Esophagus muscularis mucosa (tissue), 4 donors: ENCODE measurements at places on chromosomes 1 and 21. TPM values are rescaled to one million over a fixed set of nuclear protein-coding genes. Genes with fewer than 3 reads are reported as not detected.

Gene RGS16
- total RNA-seq = 1.9 TPM

Gene LHX8
- not detected for total RNA-seq

DNA sequence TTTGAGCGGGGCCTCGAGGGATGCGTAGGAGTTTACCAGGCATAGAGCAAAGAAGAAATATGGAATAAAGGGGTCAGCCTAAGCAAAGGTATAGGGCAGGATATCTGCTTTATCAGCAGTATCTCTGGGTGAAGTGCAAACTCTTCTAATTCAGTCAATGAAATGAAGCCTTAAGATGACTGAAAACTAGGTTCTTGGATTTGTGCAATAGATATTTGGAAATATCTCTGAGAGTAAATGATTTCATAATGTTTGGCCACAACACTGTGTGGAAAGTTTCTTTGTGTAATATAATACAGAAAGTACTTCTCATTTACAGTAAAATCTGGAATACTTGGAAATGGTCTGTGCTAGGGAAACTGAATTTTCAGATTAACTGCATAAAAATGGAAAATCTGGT, 26.1 kb downstream of the KCNJ15 start:
- H3K27me3 ChIP-seq = no peaks in the 10 kb centered on the region
- H3K4me1 ChIP-seq = no peaks in the 10 kb centered on the region
- H3K4me3 ChIP-seq = no peak overlapping the region
- peak overlapping the region; percentile 1 for H3K27ac ChIP-seq
- H3K36me3 ChIP-seq = no peaks in the 10 kb centered on the region

DNA sequence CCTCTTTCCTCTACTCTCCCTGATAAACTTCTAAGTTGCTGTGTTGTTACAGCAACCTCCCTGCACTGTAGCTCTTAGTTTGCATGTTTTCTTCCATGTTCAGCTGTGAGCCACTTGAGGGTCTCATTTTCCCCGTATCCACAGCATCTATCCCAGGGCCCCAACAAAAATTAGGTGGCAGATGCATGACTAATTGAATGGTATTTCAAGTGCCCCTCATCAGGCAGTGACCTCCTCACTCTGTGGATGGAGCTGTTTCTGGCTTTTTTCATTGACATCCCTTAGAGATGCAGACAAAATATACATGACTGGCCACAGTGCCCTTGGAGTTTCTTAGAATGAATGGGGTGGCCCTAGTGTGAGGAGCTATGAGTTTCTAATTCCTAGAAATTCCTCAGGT, 3.4 kb downstream of the CASQ2 start:
- peak overlapping the region; percentile 83 for H3K27ac ChIP-seq
- peak; percentile 39 for DNase-seq
- no peaks in the 10 kb centered on the region for H3K36me3 ChIP-seq

- no peaks in the 10 kb centered on the region for H3K27me3 ChIP-seq
- DNase-seq = peak; percentile 87
- no peaks in the 10 kb centered on the region for H3K4me1 ChIP-seq
- no peaks in the 10 kb centered on the region for H3K36me3 ChIP-seq
Observed at GRCh38 chr1:12757836-12758235, 11.8 kb downstream of the CFAP107 start.

Gene PAQR6
- 2.9 TPM for total RNA-seq

GRCh38 chr1:235074523-235075047, 54.1 kb downstream of the TOMM20 start:
- no peak for DNase-seq
- H3K4me3 ChIP-seq = no peak overlapping the region
- H3K36me3 ChIP-seq = no peaks in the 10 kb centered on the region
- no peaks in the 10 kb centered on the region for H3K27me3 ChIP-seq

Gene CADM3
- total RNA-seq = 24.3 TPM

Gene ZNF593OS
- not detected for total RNA-seq

GRCh38 chr1:177977141-177977540, 7.3 kb upstream of the SEC16B start:
- no peak overlapping the region for H3K4me3 ChIP-seq
- H3K4me1 ChIP-seq = no peaks in the 10 kb centered on the region
- no peak overlapping the region for H3K27ac ChIP-seq

GRCh38 chr21:16070207-16070651, 340.4 kb downstream of the USP25 start:
- H3K4me1 ChIP-seq = peaks cover 25% of the 10 kb centered on the region
- DNase-seq = no peak
- H3K27me3 ChIP-seq = no peaks in the 10 kb centered on the region
- no peak overlapping the region for H3K27ac ChIP-seq
- H3K36me3 ChIP-seq = no peaks in the 10 kb centered on the region

GRCh38 chr1:7615138-7615537, 156.0 kb upstream of the VAMP3 start:
- no peaks in the 10 kb centered on the region for H3K27me3 ChIP-seq
- no peaks in the 10 kb centered on the region for H3K4me1 ChIP-seq
- no peak overlapping the region for H3K27ac ChIP-seq
- no peak overlapping the region for H3K4me3 ChIP-seq
- DNase-seq = no peak
- no peaks in the 10 kb centered on the region for H3K36me3 ChIP-seq

DNA sequence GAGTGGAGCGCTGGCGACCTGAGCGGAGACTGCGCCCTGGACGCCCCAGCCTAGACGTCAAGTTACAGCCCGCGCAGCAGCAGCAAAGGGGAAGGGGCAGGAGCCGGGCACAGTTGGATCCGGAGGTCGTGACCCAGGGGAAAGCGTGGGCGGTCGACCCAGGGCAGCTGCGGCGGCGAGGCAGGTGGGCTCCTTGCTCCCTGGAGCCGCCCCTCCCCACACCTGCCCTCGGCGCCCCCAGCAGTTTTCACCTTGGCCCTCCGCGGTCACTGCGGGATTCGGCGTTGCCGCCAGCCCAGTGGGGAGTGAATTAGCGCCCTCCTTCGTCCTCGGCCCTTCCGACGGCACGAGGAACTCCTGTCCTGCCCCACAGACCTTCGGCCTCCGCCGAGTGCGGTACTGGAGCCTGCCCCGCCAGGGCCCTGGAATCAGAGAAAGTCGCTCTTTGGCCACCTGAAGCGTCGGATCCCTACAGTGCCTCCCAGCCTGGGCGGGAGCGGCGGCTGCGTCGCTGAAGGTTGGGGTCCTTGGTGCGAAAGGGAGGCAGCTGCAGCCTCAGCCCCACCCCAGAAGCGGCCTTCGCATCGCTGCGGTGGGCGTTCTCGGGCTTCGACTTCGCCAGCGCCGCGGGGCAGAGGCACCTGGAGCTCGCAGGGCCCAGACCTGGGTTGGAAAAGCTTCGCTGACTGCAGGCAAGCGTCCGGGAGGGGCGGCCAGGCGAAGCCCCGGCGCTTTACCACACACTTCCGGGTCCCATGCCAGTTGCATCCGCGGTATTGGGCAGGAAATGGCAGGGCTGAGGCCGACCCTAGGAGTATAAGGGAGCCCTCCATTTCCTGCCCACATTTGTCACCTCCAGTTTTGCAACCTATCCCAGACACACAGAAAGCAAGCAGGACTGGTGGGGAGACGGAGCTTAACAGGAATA, 4.2 kb downstream of the TFAP2E start:
- H3K36me3 ChIP-seq = no peaks in the 10 kb centered on the region
- no peak for DNase-seq
- peak overlapping the region; percentile 54 for H3K4me3 ChIP-seq
- H3K4me1 ChIP-seq = peaks cover 36% of the 10 kb centered on the region
- no peak overlapping the region for H3K27ac ChIP-seq
- H3K27me3 ChIP-seq = peaks cover 64% of the 10 kb centered on the region

- H3K27ac ChIP-seq = no peak overlapping the region
- H3K4me3 ChIP-seq = no peak overlapping the region
- no peaks in the 10 kb centered on the region for H3K27me3 ChIP-seq
Observed at GRCh38 chr1:31523012-31523411, 53.3 kb upstream of the TINAGL1 start.

GRCh38 chr1:151846062-151846568, 6.5 kb upstream of the C2CD4D start:
- H3K4me3 ChIP-seq = no peak overlapping the region
- no peaks in the 10 kb centered on the region for H3K4me1 ChIP-seq
- no peaks in the 10 kb centered on the region for H3K36me3 ChIP-seq
- peaks cover 41% of the 10 kb centered on the region for H3K27me3 ChIP-seq

DNA sequence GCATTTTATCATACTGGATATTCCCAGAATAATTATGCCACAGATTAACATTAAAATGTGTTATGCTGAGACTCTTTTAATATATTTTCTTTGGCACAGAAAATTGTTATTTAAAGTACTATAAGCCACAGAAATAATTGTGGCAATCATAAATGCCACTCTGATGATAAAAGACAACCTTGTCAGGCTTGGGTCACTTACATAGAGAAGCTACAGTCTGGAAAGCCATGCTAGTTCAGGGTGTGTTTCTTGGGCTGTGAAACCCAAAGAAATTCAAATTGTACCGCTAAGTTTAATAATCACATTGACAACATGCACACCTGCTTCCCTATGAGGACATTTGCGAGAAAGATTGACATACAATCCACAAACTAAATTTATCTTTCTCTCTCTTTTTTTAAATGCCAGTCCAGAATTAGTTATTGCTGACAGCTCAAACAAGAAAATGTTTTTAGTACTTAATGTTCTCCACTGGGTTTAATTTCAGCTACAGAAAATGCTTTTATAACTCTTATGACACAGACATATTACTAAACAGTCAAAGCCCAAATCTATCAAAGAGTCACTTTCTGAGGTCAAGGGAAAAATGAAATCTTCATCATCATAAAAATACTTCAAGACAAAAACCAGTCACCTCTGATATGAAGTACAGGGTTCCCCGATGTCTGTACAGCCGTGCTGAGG, 38.7 kb downstream of the TTC13 start:
- no peaks in the 10 kb centered on the region for H3K36me3 ChIP-seq
- H3K27ac ChIP-seq = no peak overlapping the region
- no peaks in the 10 kb centered on the region for H3K4me1 ChIP-seq
- H3K4me3 ChIP-seq = no peak overlapping the region
- H3K27me3 ChIP-seq = no peaks in the 10 kb centered on the region

DNA sequence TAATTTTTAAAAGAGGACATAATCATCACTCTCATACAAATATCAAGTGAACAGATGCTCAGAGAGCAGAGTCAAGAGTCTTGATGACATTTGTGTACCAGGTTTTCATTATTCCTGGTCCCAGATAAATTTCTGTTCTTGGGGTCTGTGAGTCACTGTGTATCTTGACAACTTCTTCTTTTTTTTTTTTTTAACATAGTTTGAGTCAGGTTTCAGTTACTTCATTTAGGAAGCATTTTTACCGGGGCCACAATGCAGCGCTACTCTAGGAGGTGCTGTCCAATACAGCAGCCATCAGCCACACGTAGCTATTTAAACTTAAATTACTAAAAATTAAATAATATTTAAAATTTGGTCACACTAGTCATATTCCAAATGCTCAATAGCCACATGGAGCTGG, 188.1 kb upstream of the SAMSN1 start:
- H3K4me3 ChIP-seq = no peak overlapping the region
- no peaks in the 10 kb centered on the region for H3K4me1 ChIP-seq
- DNase-seq = no peak

GRCh38 chr1:1599030-1599934, 653 bp downstream of the FNDC10 start:
- peak overlapping the region; percentile 58 for H3K4me3 ChIP-seq
- no peak overlapping the region for H3K27ac ChIP-seq
- peaks cover 23% of the 10 kb centered on the region for H3K27me3 ChIP-seq
- DNase-seq = no peak
